ENCODE measurements at places on chromosomes 11 and 22.

DNA sequence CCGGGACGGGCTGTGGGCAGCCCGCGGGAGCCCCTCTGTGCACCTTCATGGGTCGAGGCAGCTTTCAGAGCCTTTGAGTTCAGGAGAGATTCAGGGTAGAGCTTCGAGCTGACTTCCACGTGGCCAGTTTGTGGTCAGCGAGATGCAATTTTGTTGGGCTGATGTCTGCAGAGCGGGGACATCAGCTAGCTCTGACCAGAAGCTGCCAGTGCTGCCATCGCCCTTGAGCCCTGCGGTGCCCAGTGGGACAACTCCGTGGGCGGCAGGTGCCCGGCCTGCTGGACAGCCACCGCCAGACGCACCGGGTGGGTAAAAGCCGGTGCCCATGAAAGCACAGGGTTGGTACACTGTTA, 719 bp downstream of the TALDO1 start:
- DNase-seq = no peak

- no peak for DNase-seq
Measured at GRCh38 chr11:134476435-134477021, 64.5 kb upstream of the B3GAT1 start.

GRCh38 chr22:39266398-39267030, 21.7 kb upstream of the PDGFB start:
- DNase-seq = peak; percentile 60

GRCh38 chr11:2987881-2988861, 4.0 kb downstream of the NAP1L4 start:
- DNase-seq = peak; percentile 24

- no peak for DNase-seq
Measured at GRCh38 chr11:11628651-11629050, 6.8 kb upstream of the GALNT18 start.

DNA sequence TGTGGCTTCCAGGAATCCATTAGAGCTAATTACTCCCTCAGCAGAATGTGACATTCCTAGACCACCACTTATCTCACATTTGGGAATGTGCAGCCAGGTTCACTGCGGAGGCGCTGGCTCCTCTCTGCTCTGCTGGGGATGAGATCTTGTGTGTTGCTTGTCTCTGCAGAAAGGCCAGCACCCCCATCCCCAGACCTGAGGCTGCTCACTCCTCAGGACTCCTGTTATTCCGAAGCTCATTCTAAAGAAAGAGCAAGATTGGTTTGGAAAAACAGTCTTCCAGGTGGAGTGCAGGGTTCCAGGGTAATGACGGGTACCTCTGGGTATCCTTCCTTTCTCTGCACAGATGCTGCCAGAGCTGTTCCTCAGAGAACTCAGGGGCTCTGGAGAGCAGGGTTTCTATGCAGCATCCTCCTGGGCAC, 20.8 kb downstream of the RSPH14 start:
- no peak for DNase-seq

DNA sequence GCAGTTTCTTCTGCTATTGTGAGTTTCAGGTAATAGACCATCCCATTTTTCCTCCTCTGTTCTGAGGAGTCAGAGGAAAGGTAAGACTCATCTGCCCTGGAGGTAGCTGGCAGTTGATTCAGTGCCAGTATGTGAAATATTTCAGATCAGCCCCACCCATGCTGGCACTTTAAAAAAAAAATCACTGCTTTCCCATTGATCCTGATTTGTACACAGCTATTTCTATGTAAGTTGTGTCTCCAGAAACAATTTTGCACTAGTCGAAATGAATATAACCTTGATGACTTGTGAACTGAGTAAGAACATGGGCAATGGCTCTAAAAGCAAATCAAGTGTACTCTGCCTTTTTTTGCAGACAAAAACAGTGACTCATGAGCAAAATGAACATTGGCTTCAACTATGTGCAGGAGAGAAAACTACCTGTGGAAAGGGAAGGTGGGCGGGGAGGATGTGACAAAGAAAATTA, 82.0 kb upstream of the OR5AK2 start:
- DNase-seq = no peak

DNA sequence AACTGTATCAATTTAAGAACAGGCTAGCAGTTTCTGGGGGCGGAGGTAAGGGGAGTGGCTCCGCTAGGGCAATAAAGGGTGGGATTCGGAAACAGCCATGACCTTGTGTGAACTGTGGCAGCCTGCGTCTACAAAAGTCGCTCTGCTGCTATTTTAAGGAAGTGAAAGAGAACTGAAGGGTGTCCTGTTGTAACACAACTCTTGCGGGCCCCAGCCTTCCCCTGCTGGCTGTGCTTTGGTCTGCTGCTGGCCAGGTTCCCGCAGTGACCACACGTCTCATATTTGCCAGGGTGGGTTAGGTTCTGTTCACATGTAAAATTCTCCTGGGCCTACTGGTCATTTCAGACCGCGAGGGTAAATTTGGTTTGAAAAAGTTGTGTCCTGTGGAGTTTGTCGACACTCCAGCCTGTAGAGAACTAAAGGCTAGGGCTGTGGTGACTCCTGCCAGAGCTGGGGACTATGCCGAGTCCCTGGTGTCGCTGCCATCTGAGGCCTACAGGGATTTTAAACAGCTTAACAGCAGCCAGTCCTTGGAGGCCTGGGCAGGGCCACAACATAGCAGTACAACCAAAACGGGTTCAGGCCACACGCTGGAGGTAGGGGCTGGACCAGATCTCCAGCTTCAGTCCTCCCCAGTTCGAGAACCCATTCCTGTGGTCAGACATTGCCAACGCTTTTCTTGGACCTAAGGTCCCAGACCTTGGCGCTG, 1.1 kb upstream of the PPFIBP2 start:
- DNase-seq = no peak

DNA sequence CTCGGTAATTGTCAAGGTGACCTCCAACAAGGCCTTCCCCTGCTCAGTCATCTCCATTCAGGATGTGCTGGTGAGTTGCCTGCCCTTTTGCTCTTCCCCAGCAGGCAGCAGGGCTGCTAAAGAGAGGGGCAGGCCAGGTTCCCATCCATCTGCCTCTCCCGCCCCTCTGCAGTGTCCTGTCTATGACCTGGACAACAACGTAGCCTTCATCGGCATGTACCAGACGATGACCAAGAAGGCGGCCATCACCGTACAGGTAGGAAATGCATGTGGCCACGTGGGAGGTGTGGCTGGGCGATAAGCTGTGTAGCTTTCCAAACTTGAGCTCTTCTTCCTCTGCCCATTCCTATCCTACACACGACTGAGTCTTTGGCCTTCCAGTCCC, 4.0 kb downstream of the SIDT2 start:
- no peak for DNase-seq

DNA sequence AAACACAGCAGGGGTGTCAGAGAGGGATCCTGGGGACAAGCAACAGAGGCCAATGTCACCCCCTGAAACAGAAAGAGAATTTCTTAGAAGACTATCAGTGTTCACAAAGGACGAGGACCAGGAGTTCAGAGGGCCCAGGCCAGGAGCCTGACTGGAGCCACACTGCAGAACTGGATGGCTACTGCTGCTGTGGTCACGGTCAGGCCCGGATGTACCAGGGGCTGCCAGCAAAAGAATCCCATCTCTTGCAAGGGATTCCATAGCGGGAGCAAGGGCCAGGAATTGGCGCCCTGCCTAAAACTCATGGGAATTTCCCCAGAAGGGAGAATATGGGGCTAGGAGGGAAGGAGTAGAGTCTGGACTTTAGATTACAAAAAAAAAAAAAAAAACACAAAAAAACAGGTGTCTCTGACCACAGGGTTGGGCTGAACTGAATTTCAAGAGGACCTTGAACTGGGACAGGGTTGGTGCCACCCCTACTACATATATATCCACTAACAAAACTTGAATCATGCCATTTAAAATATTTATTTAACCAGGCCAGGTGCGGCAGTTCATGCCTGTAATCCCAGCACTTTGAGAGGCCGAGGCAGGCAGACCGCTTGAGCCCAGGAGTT, 15.7 kb upstream of the KCTD14 start:
- DNase-seq = no peak

- no peak for DNase-seq
Measured at GRCh38 chr22:19799322-19800190, 39.0 kb downstream of the TBX1 start.

DNA sequence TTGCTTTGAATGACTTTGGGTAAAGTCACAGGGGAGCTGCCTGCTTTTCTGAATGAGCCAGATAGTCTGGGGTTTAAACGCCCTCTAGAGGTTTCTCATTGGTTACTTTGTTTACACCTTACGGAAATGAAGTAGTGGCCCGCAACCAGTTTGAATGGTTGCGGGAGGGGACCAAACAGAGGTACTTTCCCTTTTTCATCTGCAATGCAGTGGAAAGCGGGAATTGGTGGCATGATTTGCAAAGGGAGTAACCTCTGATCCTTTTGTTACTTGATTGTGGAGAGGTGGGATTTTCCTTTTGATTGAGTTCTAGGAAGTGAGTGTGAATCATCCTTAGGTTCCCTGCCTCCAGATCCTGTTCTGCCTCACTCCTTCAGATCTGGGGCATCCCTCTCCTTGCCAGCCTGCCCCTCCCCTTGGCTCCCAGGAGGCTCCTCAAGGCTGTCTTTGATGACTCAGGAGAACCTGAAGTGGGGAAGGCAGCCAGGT, 15.9 kb upstream of the GLYATL1 start:
- DNase-seq = no peak

- no peak for DNase-seq
Measured at GRCh38 chr11:112248201-112248600, 12.5 kb downstream of the PLET1 start.

DNA sequence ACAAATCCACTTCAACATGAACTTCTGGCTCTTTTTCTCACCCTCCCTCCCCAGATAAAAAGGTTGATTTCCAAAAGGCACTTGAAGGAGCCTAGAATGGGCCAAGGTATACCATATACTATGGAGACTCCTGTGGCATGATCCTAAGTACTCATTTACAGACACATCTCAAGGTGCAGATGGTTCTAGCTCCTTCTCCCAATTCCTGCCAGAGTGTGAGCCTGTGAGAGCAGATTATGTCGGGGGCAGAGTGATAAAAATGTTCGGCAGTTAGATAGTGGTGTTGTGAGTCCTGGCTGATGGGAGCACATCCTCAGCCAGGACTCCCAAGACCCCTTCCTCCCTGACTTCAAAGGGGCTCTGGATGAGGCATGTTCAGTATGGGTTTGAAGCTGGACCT, 8.2 kb upstream of the SEC14L3 start:
- DNase-seq = no peak

DNA sequence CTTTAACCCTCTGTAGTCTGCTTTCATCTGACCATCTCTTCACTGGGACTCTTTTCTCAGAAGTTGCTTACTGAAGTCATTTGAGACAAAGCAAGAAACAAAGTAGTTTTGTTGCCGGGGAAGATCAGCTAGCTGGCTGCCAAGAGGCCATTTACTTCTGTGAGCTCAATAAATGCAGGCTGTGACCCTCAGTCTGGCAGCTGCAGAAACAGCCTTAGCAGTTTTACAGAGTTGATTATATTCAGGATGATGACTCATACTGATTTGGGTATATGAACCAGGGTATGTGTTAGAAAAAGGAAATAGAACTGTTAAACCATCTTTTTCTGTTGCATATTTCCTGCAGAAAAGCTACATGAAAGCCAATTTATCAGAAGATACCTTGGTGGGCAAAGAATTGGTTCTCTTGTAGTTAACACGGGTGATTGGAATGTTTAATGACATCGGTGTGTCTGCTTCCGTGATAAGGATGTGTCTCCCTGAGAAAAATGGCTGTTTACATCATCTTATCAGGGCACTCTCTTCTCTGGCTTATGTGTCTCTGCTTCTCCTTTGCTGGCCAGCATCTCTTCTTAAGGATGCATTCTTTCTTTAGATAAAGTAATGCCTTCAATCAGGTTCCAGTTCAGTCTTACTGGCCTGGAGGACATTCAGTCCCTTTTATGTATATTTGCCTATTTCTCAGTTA, 18.5 kb downstream of the FIBIN start:
- DNase-seq = no peak

DNA sequence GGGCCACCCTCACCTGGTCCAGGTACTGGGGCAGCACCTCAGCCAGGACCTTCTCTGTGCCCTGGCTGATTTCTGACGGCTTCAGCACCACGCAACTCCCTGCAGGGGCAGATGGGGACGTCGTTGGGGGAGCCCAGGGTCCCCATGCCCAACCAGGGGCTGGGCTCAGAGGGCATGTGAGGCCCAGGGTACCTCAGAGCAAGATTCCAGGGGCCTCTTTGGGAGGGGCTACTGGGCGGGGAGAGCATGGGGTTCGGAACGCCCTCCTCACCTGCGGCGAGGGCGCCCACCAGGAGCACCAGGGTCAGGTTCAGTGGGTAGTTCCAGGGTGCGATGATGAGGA, 8.1 kb downstream of the ALDH3B2 start:
- DNase-seq = no peak

Measured in activated T-cell treated with anti-CD3 and anti-CD28 coated beads for 48 hours (primary cell).